ENCODE measurements at places on chromosomes 3 and 15. TPM values are rescaled to one million over a fixed set of nuclear protein-coding genes. Genes with fewer than 3 reads are reported as not detected.

Gene VEPH1
- 0.37 TPM for total RNA-seq

- no peak for DNase-seq
Measured at GRCh38 chr3:65210026-65210814, 522.4 kb upstream of the ADAMTS9 start.

GRCh38 chr15:75924576-75924975 is 20.9 kb downstream of the FBXO22 start:
- no peak for DNase-seq

DNA sequence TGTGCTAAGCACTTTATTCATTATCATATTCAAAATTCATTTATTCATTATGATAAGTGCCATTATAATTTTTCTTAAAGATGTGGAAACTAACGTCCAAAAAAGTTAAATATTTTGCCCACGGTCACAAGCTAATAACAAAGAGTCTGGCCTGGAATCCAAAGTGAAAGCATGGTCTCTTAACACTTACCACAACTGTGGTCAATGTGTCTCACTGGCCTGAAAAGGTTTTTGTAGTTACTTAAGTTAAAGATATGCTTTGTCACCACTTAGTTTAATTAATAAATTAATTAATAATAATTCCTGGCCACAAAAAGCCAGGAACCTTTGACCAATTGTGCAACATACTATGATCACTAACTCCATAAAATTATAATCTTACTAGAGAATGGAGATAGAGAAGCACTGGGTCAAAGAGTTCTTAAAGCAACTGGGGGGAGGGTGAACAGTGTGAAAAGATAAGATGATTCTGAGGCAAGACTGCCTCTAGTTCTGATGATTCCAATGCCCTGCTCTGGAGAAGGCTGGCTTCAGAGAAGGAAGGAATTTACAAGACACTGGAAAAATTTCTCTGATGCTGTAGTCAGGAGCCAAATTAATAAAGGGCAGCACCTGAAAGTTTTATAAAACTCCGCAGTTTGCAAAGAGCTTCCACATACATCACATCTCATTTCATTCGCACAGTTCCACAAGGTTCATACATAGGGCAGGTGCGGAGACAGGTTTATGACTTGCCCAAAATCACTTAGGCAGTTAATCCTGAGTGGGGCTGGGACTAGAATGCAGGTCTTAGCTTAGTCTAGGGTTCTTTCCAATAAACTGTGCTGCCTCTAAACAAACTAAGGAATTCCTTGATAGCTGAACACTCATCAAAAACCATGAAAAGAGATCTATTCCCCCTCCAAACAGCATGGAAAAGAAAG is 32.5 kb downstream of the NPTN start:
- no peak for DNase-seq

- DNase-seq, result no peak
Measured at GRCh38 chr15:70772402-70772801, 9.0 kb upstream of the UACA start.
